ENCODE measurements at places on chromosomes 5 and 9.

DNA sequence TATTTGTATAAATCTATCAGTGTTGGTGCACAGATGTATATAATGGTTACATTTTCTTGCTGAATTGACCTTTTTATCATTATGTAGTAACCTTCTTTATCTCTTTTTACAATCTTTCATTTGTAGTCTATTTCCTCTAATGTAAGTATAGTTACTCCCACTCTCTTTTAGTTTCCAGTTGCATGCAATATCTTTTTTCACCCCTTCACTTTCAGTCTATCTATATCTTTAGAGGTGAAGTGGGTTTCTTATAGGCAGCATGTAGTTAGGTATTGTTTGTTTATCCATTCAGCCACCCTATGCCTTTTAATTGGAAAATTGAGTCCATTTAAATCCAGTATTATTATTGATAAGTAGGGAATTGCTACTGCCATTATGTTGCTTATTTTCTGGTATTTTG, 6.1 kb upstream of the EMB start:
- no peak for DNase-seq

DNA sequence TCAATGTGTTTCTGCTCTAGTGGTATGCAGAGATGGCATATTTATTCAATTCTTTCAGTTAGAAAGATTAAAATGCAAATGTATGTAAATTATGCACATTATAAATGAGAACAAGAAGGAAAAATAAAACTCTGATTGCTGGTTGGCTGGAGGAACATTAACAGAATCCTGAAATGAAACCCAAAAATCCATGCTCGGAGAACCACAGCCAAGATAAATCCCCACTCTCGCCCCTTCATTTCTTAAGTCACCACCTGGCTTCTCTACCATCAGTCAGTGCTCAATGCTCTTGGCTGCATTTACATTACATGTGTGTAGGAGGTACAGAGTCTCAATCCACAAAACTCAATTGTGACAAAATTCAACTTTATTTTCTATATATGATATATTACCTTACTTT, 184.9 kb downstream of the TRIM36 start:
- no peak for DNase-seq

DNA sequence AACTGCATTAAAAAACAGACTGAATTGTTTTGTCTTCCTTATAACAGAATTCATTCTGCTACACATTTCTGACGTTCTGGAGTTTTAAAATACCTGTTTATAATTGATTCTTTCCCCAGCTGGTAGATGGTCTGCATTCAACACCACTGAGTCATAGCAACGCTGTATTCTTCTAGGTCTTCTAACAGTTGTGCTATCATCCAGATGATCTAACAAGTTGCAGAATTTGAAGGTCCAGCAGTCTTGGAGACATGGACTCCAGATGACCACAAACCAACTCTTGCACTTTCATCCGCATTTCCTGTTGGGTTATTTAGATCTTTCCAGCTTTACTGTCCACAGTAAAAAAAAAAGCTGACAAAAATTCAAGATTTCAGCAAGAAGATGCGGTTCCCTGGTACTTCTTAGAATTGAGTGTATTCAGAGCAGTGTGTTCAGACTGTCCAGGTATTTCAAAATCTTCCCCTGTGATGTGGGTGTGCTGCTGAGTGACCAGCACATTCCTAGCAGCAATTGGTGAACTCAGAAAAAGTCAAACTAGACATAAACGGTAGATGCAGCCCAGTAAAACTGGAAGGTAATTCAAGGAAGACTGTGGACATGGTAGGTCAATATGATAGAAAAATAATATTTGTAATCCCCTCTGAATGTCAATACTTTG, 50.2 kb downstream of the CSNK1A1 start:
- no peak for DNase-seq

- DNase-seq, result no peak
Measured at GRCh38 chr5:146006470-146007190, 70.3 kb downstream of the SH3RF2 start.

DNA sequence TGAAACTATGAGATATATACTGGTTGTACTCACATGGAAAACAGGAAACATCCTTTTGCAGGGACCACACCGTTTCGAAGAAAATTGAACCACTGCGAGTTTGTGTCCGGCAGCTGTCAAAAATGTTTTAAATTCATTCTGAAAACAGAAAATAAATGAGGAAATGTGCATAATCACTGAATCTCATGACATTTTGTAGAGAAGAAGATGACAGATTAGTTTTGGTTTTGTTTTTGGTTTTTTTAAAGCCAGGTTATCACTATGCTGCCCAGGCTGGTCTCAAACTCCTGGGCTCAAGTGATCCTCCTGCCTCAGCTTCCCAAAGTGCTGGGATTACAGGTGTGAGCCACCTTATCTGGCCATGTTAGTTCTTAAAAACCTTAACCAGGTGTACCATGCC, 3.5 kb downstream of the TXNDC8 start:
- DNase-seq, result no peak

GRCh38 chr5:129972465-129973141, 68.3 kb downstream of the CHSY3 start:
- no peak for DNase-seq

- DNase-seq, result no peak
Measured at GRCh38 chr5:150181027-150181426, 8.8 kb upstream of the SLC6A7 start.

DNA sequence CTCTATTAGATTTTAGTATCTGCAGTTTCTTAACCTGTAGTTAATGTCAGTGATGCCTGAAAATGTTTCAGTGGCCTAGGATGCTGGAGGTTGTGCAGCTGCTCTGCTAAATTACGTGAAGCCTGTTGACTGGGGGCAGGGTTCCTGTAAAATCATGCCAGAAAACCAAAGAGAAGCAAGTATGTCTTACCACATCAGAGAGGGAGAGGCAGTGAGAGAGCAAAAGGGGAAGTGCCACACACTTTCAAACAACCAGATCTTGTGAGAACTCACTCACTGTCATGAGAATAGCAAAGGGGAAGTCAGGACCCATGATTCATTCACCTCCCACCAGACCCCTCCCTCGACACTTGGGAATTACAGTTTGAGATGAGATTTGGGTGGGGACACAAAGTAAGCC, 83.9 kb upstream of the CYLC2 start:
- DNase-seq, result no peak

DNA sequence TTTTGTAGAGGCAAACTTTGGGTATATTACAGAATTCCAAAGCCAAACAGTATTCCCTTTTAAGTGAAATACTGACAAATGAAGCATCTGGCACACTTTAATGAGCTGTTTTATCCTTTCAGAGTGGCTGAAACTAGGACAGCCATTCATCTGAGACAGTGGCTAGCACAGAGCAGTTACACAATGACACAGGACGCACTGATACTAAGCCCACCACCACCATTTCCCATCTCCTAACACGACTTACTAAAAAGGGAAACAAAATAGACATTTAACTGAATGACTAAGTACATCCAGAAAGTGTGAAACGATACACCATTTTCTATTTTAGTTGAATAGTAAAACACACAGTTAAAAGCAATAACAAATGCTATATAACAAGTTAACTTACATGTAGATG, 120.4 kb upstream of the RETREG1 start:
- peak; percentile 61 for DNase-seq

- no peak for DNase-seq
Measured at GRCh38 chr5:37638897-37639296, 200.9 kb downstream of the GDNF start.

GRCh38 chr9:131584858-131585257, 39.5 kb downstream of the PRRT1B start:
- no peak for DNase-seq

GRCh38 chr9:121790841-121791240, 139.4 kb downstream of the DAB2IP start:
- DNase-seq, result no peak

GRCh38 chr5:5318426-5319190, 103.9 kb upstream of the ICE1 start:
- no peak for DNase-seq

DNA sequence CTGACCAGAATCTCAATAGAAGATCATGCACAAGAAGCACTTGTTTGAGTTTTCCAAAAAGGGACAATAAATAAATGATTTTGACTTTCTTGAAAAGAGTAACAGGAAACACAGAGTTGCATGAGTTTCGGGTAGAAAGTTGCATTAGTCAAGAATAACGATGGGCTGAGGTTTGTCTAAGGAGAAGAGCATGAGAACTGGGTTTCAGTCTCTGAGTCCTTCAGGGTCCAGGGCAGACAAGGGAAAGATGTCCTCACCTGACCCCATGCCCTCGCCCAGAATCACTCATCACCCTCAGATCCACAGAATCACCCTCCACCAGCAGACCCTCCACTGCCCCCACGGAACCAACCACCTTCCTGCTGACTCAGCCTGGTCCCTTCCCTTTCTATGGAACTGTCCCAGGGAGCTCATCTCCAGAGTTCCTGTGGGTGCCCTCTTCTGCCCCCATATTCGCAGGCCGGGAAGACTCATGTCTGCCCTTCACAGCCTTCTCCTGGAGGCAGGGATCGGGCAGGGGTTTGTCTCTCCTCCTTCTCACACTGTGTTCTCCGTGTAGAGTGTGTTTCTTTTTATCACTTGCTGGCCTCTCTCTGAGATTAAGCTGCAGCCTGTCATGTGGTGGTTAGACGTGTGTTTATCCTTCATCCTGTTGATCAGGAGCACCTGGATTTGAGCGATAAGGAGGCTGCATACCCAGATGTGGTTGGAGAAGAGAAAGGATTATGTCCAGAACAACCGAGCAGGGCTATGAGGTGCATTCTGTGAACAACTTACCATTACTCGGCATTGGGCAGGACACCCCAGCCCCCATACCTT, 442.6 kb downstream of the MAT2B start:
- DNase-seq, result no peak

GRCh38 chr9:89365532-89365912, 47.2 kb downstream of the SECISBP2 start:
- DNase-seq, result no peak

- no peak for DNase-seq
Measured at GRCh38 chr9:138071731-138072130, 194.1 kb downstream of the CACNA1B start.

- peak; percentile 85 for DNase-seq
Measured at GRCh38 chr9:129610473-129611306, 10.2 kb downstream of the C9orf50 start.

GRCh38 chr9:118276784-118277183, 572.6 kb downstream of the TLR4 start:
- DNase-seq, result no peak

GRCh38 chr5:58404734-58405133, 55.2 kb downstream of the PLK2 start:
- DNase-seq, result no peak

- peak; percentile 74 for DNase-seq
Measured at GRCh38 chr5:155727512-155728145, 599.3 kb upstream of the SGCD start.

- no peak for DNase-seq
Measured at GRCh38 chr5:122906768-122907167, 61.4 kb downstream of the SNX24 start.

GRCh38 chr5:136992796-136993489, 506.2 kb downstream of the SPOCK1 start:
- no peak for DNase-seq

- DNase-seq, result no peak
Measured at GRCh38 chr5:9314558-9314957, 231.3 kb downstream of the SEMA5A start.

- DNase-seq, result no peak
Measured at GRCh38 chr5:58773744-58774441, 191.0 kb downstream of the RAB3C start.

- no peak for DNase-seq
Measured at GRCh38 chr9:33649463-33649862, 125.4 kb downstream of the ANKRD18B start.

DNA sequence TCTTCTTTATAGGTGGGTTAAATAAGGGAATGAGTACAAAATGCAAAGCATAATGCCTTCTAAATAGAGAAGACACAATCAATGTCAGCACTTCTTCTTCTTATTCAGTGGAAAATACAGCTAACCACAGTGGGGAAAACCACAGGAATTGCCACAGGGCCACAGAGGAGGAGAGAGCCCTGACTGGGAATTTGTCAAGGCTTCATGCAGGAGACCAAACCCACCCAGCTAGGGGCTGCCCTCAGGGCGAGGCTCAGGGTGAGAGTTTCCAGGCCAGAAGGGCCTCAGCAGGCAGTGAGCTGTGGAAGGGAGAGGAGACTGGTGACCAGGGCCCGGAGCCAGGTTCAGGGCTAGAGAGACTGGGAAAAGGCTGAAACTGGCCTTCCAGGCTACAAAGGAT, 279.1 kb downstream of the MSX2 start:
- no peak for DNase-seq

DNA sequence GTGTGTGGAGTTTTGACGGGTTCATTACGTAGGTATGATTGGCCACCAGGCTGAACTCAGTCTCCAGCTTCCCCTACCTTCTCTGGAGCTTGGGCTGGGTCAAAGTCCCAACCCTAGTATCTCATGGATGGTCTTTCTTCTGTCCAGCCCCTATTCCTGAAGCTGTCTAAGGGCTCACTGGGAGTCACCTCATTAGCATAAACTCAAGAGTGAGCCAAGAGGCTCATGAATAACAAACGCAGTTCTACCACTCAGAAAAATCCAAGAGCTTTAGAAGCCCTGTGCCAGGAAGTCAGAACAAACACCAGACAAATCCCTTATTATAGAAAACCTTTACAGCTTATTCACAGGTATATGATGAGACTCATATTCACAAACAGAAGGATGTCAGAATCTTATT, 180.3 kb upstream of the NFIL3 start:
- DNase-seq, result no peak

GRCh38 chr5:133079048-133079447, 27.2 kb downstream of the HSPA4 start:
- DNase-seq, result no peak

- no peak for DNase-seq
Measured at GRCh38 chr5:72412283-72413055, 92.3 kb downstream of the PTCD2 start.

- no peak for DNase-seq
Measured at GRCh38 chr5:173922527-173922926, 34.4 kb downstream of the CPEB4 start.

- no peak for DNase-seq
Measured at GRCh38 chr5:16894236-16895057, 41.6 kb downstream of the MYO10 start.

DNA sequence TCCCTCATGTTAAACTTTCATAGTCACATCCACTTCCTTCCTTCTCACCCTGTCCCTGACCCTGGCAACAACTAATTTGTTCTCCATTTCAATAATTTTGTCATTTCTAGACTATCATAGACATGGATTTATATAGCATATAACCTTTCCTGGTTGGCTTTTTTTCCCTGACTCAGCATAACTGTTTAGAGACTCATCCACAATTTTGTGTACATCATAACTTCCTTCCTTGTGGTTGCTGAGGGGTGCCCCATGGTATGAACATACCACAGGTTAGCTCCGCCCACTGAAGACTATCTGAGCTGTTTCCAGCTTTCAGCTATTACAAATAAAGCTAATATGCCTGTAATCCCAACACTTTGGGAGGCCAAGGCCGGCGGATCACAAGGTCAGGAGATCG, 137.3 kb downstream of the PHF2 start:
- DNase-seq, result no peak

DNA sequence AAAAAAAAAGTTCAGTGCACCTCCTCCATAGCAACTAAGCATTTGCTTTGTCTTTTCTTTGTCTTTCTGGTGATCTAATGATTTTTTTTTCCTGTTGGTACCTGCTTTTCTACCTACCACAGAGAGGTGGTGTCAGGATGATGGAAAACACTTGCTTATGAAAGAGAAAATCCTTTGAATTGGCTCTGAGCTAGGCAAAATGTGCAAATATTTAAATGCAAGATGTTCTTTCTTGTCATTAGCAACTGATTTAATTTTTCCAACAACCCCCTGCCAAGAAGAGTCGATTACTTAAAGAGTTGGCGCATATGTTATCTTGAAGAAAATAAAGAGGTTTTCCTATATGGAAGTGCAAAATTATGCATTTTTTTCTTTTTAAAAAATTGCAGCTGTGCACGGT, 37.7 kb downstream of the TNC start:
- no peak for DNase-seq

- DNase-seq, result no peak
Measured at GRCh38 chr9:102986425-102986824, 8.7 kb upstream of the CYLC2 start.

All from retina (tissue), 1 donor.